Karpas-422 (cell line): ENCODE measurements at places on chromosomes 11 and 22.

DNA sequence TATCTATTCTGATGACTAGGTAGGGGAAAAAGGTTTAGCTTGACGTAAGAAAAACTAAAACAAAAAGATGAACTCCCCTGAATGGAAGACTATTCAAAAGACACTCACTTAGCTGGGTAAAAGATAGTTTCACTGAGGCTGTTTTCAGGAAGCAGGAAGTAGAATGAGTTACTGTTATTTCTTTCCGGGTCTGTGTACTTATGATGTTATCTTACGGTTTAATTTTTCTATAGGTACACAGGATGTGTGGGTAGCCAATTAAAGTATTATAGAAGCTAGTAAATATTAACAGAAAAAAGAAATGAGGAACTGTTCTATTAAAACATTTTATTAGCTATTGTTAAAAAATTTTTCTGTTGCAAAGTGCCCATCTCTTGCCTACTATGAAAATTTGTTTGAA lies 45.8 kb upstream of the MMP7 start:
- DNase-seq = no peak

DNA sequence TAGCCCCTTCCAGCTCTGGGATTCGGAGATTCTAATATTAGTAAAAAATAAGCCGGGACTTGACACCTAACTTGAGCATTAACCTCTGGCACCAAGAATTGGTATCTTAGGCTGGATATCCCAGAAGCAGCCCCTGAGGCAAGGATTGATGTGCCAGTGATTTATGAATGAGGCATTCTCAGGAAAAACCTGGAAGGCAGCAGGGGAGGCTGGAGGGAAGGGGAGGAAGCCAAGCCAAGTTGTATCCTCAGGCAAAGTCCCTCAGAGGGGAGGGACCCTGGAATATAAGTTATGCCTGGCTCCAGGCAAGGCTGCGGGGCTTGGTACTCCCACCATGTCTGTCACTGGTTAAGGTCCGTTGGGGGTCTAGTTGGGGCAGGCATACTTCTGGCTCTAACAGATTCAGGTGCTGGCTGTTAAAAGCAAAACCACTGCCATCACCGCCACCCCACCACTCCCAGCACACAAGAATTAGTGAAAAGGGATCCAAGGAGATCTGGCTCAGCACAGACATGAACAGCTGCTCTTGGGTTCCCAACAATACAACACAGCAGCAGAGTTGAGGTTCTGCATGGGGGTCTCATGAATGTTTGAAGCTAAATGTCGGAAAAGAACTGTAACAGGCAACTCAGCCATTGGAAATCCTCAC lies 29.8 kb downstream of the LMO2 start:
- no peak for DNase-seq

DNA sequence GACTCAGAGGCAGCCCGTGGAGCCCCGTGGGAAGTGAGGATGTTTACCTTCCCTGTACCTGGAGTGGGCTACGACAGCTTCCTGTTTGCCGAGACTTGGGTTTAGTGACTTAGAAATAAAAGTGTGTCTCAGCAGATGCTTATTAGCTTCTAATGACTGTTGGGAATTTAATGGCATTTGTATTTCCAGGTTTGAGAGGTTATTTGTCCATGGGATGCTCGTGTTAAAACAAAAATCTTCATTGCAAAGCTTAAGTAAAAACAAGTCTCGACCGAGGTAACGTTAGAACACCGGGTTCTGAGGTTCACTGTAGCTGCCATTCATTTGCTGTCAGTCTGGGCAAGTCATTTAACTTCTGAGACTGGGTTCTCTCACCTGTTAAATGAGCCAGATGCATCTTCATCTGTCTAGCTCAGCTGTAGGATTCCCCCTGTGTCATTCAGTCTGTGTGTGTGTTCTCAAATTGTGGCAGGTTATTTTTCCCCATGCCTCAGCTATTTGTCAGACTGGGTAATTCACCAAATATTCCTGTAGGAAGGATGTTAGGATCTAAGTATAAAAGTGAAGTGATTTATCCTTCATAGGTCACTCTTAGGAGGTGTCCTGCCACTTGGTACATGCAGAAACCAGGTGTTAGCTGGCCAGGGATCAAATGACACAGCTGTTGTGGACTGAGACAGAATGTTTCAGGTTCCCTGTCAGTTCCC lies 791 bp downstream of the EI24 start:
- DNase-seq = peak; percentile 49

DNA sequence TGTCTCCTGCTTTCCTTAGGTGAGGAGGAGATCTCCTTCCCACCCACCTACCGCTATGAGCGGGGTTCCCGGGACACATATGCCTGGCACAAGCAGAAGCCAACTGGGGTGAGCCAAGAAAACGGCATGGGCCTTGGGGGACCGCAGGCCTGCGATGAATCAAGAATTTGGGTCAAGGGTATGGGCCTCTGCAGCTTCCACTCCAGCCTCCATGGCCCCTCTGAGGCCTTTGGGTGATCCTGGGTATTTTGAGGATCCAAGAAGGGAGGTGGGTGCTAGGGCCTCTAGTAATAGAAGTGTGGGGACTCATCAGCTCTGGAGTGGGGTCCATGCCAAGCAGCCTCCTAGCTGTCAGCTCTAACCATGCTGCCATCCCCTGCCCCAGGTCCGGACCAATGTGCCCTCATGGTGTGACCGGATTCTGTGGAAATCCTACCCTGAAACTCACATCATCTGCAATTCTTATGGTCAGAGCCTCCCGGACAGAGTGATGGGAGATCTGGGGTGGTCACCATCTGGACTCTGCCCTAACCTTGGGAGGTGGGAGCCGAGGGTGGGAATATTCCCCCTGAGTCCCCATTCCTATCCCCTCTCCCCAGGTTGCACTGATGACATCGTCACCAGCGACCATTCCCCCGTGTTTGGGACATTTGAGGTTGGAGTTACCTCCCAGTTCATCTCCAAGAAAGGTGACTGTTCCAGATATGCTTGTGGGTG lies 8.6 kb downstream of the INPPL1 start:
- no peak for DNase-seq

DNA sequence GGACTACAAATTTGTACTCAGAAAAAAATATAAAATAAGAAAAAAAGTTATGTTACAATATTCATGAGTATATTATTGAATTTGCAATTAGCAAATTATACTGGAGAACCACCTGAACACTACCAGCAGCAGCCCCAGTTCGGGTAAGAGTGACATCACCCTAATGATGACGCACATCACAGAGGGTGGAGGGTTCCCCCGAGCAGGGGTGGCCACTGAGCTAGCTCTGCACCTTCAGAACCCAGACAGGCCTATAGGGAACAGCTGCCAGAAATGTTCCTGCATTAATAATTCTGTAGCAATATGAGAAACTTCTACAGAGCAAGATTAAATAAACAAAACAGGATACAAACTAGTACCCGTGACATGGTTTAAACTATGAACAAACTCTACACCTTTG lies 17.5 kb upstream of the ARAP1 start:
- DNase-seq = no peak

DNA sequence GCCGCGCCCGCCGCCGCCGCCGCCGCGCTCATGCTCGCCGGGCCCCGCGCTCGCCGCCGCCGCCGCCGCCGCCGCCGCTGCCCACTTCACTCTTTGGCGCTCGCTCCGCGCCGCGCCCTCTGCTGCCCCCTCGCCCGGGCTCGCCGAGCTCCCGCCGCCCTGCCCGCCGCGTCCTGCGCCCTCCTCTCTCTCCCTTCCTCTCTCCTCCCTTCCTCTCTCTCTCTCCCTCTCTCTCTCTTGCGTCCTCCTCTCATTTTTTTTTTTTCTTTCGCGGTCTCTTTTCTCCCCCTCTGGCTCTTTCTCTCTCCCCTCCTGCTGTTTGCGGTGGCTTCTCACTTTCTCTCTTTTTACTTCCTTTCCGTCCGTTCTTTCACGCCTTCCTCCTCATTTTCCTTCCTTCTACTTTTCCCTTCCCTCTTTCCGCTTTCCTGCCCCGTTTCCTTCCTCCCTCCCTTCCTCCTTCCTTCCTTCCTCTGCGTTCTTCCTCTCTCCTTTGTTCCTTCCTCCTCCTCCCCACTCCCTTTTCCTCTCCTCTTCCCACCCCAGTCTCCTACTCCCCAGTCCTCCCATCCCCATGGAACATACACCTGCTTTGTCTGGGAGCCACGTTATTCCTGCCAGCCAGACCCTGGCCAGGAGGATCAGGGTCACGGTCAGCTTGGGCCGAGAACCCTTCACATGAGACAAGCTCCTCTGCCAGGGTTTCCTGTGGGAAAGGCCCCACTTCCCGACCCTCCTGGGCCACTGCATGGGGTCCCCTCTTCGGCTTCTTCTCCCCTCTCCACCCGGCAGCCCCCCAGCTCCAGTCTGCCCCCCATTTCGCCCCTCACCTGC lies 19.3 kb upstream of the SHISAL1 start:
- no peak for DNase-seq

GRCh38 chr22:47356511-47357011 lies 594.1 kb downstream of the TBC1D22A start:
- no peak for DNase-seq

GRCh38 chr11:62075438-62075837 lies 48.4 kb upstream of the INCENP start:
- no peak for DNase-seq

DNA sequence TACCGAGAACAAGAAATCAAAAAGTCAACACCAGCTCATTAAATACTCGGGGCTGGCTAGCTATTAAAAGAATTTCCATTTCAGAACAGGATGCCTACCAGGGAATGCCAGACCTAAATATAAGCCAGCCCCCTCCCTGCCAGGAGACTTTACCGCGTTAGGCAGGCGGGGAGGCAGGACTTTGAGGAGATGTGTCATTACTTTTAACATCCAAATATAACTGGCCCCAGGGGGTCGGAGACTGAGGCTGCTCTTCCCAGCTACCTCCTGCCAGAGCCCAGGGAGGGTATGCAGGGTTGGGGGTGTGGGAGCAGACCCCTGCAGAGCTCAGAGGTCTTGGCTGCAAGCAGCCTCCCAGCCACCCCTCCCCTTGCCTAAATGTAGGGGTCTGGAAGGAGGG lies 183.5 kb downstream of the DSCAML1 start:
- DNase-seq = no peak

DNA sequence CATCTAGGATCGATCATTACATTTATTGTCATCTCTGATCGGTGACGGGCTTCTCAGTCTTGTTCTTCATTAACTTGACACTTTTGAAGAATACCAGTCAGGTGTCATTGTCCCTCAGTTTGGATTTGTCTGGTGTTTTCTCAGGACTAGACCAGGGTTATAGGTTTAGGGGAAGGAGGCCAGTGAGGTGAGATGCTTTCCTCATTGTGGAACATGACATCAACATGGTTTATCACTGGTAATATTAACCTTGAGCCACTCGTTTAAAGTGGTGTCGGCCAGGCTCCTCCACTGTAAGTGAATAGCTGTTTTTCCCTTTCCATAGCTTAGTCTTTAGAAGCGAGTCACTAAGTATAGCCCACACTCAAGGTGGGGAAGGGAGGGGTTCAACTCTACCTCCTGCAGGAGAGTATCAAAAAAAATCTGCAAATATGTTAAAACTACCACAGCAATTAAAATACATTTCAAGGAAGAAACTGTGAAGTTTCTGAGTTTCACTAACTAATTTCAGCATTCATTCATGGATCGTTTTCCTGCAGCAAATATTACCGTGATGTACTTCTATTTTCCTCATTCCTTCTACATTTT lies 42.0 kb downstream of the KCNQ1OT1 start:
- no peak for DNase-seq

- no peak for DNase-seq
These were observed 51.3 kb upstream of the SESN3 start for GRCh38 chr11:95282291-95282751.

- no peak for DNase-seq
These were observed 56.1 kb upstream of the POU2AF2 start for GRCh38 chr11:111189466-111189865.

DNA sequence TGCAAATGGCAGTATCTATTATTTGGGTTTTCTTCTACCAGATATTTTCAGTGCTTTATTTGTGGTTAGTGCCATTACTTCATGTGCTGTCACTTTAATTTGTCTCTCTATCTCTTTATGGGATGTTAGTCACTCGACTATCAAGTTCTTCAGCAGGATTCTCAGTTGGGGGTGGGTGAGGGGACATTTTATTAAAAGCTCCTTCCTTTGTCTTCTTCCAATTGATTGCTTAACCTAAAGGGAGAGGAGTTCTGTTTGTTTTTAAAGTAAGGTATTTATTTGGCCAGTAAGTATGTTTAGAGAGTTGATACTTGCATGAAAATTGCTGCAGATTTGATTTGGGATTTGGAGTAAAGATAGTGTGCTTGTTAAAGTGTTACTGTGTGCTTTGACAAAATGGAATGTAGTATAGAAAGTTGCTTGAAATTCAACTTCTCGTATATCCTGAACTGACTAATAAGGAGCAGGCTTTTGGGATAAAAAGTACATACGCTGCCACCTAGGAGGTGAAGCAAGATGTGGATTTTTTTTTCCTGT lies 10.3 kb downstream of the YAP1 start:
- no peak for DNase-seq

DNA sequence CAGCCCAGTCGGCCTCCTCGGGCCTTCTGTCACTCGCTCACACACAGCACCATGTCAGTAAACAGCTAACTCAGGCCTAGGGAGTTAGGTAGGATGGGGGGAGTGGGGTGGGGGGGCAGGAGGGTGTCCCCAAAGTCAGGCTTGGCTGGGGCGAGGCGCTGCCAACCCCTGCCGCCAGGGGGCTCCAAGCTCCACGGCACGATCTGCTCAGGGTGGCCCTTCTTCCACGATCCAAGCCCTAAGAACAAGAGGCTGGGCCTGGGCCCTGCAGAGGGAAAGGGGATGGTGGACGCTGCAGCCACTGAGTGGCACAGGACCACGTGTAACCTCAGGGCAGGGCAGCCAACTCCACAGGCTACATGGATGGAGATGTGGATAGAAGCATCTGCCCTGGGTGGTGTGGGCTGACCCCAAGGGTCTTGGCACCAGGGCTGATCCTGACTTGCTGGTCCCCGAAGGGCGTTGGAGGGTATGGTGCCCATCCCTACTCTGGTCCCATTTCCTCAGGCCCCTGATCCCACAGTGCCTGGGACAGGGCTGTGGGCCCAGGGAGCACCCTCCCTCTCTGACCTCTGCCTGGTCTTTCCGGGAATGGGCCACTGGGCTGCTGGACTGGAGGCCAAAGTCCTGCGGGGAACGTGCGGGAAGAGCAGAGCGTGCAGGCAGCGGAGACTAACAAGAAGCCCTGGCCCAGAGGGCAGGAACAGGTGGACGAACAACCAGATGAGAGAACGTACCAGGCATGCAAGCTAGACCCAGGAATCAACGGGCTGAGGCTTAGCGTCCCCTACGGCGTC lies 29.1 kb upstream of the TXNRD2 start:
- DNase-seq = peak; percentile 92

DNA sequence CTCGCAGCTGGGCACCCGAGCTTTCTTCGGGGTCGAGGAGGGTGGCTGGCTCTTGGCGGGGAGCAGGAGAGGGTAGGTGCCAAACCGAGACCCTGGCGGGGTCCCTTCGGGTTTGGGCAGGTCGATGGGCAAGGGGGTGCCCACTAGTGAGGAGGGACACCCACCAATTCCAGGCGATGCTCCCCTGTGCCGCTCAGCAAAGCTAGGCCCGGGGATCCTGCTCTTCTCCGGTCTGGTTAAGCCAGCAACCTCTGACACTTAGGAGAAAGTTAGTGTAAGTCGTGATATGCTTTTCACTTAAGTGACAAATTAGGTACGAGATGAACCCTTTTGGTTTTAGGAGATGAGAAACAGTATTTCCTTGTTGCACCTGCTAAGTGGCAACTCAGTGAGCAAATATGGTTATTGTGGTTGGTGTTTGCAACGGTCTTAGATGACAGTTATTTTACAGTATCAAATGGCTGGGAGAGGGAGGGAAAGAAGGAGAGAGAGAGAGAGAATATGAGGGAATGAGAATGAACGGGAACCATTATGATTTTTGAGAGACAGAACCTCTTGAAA lies 565 bp downstream of the NUCB2 start:
- peak; percentile 70 for DNase-seq

- no peak for DNase-seq
These were observed 15.8 kb upstream of the GPHA2 start for GRCh38 chr11:64951529-64951928.
